ENCODE measurements at places on chromosomes 2 and 18.

GRCh38 chr18:38923126-38923525 is 1357.5 kb upstream of the CELF4 start:
- DNase-seq = no peak

GRCh38 chr2:196168181-196168580 is 3.2 kb downstream of the STK17B start:
- no peak for DNase-seq

DNA sequence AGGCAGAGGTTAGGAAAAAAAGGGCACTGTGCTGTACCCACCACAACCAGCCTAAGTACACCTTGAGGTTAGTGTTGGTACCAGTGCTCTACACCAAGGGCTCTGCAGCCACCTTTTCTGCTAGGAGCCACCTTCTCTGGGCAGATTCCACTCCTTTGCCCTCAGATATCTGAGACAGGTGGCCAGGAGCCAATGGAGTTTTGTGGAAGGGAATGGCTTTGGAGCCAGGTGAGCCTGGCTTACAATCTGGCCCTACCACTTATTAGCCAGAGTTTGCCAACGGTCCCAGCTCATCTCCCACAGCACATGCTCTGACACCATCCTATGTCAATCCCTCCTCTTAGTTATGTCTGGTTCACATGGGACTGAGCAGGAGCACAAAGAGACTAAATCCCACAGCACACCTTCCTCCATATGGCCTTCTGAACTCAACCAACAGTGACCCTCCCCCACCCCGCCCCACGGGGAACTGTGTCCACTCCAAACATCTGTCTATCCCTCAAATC is 77.5 kb downstream of the CLHC1 start:
- DNase-seq = no peak

DNA sequence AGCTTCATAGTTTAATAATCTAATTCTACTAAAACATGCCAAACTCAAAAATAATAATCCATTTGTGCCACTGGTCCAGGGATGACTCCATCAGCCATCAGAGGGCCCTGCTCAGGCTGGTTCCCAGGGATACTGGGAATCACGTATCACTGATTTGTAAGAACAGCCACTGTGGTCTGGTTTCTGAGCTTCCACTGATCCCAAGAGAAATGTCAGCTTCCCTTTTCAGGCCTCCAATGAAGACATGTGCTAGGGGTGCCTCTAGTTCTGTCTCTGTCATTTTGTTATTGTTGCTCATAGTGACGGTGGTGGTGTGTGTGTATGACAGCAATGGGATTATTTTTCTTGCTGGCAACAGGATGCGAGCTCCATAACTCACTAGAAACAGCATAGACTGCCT is 83.2 kb downstream of the CELF4 start:
- no peak for DNase-seq

GRCh38 chr2:226491112-226491511 is 308.5 kb downstream of the IRS1 start:
- no peak for DNase-seq

GRCh38 chr2:17969661-17970060 is 91.2 kb downstream of the KCNS3 start:
- no peak for DNase-seq

GRCh38 chr2:174617718-174618117 is 20.1 kb upstream of the WIPF1 start:
- DNase-seq = no peak

GRCh38 chr2:168679081-168679480 is 123.4 kb upstream of the NOSTRIN start:
- DNase-seq = no peak

- DNase-seq = no peak
These were observed 121.3 kb upstream of the FOSL2 start for GRCh38 chr2:28271231-28271918.

Measured in spinal cord (tissue), 10 donors.